ENCODE measurements at places on chromosomes 16 and 17.

GRCh38 chr16:56675685-56676210 is 6.1 kb downstream of the MT1H start:
- no peak for DNase-seq

- no peak for DNase-seq
Observed at GRCh38 chr17:17055286-17056155, 13.3 kb downstream of the MPRIP start.

DNA sequence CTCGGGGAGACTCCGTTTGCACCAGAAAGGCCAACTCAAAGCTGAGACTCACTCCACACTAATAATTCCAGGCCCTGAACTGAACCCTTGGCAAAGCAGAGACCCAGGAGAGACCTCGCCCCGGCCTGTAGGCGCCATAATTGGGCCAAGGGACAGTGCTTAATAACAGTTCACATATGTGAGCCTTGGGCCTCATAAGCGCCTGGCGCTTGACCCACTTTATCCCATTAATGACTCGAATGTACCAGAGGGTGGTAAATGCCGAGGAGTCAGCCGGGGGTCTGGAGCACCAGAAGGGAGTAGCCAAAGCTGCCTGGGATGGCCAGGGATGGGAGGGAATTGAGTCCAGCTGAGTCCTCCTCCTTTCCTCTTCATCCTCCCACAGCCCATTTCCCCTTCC is 24.6 kb downstream of the SLC6A4 start:
- DNase-seq: no peak

DNA sequence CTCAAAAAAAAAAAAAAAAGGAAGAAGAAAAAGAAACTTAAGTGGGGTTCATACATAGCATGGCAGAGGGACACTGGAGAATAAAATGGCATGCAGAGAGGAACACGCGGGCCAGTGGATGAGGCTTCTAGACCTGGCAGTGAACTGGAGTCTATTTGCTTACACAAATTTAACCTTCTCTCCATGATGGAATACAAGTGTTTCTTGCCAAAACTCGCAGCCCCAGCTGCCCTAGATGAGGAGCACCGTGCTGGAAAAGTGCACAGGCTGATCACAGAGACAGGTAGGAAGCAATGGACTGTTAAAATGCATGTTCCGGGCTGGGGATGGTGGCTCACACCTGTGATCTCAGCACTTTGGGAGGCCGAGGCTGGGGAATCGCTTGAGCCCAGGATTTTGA is 9.3 kb downstream of the SSTR2 start:
- DNase-seq: no peak

DNA sequence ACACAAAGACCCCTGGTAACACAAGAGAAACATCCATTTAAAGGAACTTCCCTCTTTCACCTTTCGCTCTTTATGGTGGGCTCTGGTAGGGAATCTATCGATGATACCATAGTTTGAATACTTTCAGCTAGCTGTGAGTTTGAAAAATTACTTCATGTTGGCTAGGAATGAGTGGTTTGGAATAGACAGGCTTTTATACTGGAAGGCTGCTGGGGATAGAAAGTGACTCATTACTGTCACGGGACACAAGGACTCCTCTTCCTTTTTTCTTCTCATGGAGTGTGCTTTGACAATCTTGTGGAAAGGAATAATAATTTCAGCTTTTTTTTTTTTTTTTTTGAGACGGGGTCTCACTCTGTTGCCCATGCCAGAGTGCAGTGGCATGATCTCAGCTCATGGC is 76.9 kb downstream of the CYB561 start:
- no peak for DNase-seq

- no peak for DNase-seq
Observed at GRCh38 chr17:55726440-55726839, 3.8 kb upstream of the TMEM100 start.

DNA sequence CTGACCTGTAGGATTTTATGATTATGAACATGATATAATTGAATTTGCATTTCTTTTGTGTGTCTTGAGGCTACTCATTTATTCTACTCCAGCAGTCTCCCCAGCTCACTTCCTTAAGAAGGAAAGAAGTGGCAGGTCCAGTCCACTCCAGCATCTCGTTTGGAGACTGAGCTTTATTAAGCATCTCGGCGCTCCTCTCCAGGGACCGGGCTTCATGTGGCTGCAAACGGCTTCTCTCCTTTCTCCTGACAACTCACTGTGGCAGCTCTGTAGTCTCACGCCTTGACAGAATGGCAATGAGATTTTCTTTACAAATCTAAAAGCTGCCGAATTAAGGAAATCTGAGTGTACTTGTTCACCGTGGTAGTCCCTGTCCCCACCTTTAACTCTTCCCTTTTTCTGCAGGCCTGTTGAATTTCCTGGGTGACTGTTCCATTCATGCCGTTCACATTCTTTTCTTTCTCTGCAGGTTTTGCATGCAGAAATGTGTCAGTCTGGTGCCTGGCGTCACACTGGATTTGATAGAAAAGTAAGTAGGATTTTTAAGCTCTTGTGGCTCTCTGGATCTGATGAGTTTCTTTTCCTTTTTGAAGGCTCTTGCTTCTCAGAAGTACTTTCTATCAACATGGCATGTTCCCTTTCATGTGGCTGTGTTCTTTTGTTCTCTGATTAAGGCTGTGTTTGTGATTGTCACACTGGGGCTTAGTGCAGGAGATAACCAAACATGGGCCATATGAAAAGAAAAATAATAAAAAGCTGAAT is 200.5 kb upstream of the CHMP6 start:
- no peak for DNase-seq

DNA sequence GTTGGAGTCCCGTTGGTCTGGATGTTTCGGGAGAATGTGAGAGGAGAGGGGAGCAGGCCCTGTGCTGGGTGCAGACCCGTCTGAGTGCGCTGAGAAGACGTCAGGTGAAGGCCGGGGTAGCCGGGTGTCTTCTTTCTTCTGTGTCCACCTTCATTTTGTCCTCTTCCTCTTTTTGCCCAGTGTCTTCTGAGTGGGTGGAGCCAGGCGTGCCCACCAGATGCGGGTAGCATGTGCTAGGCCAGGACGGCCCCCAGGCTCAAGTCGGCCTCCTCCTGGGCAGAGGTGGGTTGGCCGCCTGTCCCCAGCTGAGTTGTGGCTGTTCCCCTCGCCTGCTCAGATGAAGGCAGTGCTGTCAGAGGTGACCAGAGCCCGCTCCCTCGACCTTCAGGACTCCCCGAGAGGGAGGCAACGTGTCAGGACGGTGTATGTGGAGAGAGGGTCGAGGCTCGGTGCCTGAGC is 3.5 kb downstream of the METRNL start:
- DNase-seq: no peak

- no peak for DNase-seq
Observed at GRCh38 chr17:38656959-38657823, 17.6 kb downstream of the EPOP start.

DNA sequence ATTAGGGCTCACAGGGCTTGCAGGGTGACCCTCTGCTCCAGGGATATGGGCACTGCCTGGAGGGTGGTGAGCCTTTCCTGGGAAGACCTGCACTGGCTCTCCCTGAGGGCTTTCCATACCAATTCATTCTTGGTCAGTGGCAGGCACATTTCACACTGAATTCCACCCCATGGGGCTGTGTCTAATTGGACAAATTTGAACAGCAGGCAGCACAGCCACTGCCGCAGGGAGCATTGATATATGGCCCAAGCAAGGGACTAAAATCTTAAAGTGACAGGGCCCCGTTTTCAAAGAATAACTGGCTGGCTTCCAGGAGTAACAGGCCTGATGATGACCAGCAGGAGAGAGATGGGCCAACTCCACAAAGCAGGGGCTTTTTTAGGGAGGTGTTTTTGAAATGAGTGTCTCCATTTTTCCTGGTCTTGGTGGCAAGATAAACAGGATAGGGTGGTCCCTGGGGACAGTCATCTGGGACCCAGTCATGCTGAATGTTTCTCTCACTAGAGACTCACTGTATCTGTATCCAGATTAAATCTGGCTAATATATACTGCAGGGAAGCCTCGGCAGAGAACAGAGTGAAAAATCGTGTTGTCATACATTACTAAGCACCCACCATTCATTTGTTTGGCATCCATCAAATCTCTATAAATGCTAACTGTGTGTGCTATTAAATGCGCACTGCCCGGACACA is 74.1 kb upstream of the TBX2 start:
- no peak for DNase-seq

DNA sequence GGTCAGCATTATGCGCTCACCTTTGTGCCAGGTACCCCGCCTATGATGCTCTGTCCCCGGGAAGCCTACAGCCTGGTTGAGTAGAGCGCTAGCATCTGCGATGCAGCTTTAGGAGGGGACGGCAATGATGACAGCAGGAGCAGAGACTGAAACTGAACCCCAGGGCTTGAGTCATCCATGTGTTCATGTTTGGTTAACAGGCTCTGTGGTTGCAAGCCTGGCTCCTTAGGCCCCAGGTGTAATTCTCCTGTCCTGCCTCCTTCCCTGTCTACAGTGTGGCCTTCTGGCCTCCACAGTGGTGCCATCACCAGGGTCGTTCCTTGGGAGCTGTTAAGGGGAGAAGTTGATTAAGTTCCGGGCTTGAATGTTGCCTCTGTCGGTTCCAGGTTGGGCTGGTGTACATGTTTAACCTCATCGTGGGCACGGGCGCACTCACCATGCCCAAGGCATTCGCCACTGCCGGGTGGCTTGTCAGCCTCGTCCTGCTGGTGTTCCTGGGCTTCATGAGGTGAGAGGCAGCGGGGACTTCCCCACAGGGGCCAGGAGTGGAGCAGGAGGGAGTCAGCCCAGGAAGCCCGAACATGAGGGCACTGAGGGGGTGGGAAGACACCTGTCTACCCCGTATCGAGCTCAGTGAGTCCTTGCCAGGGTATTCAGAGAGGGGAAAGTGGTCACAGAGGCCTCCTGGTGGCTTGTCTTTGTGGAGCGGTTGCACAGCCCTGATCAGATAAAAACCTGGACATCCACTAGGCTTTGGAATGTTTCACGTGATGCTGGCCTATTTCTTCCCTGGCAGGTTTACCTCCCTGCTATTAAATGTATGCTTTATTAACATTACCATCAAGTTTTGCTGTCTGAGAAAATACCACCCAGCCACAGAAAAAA is 9.2 kb upstream of the NAT9 start:
- no peak for DNase-seq

DNA sequence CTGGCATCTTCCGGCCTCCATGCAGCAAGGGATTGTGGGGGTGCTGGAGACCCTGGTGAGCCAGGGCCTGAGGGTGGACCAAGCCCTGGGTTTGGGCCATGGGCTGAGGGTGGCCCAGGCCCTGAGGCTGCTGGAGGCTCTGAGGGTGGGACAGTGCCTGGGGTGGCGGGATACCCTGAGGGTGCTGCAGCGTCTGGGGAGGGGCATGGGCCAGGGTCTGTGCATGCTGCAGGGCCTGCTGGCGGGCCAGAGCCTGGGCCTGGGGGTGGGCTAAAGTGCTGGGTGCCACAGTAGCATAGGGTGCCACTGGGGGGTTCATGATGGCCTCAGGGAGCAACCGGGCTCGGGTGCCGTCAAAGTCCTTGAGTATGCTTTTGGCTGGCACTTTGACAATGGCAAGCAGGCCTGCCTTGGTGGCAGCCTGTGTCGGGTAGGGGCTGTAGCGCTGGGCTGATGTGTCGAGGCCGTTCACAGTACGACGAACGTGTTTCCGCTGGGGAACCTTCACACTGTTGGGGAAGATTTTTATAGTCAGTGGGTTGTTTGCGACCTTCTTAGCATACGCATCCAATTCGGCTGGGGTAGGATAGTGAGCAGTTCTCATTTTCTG is 15.6 kb downstream of the TRAF4 start:
- no peak for DNase-seq

DNA sequence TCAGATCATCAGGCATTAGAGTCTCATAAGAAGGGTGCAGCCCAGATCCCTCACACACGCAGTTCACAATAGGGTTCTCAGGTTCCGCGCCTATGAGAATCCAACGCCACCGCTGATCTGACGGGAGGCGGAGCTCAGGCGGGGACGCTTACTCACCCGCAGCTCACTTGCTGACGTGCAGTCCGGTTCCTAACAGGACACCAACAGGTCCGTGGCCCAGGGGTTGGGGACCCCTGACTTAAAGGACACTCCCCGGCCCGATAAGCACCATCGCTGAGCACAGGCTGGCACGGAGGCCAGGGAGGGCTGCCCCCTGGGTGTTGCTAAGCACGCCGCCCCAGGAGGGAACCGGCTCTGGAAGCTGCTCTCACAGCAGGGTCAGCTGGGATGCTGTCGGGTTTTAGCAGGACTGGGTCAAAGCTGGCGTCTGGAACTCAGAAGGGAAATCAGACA is 30.1 kb upstream of the BAHCC1 start:
- DNase-seq: no peak

GRCh38 chr16:56632156-56632847 is at the start of gene MT1M:
Gene MT1M (plus strand): TSS chr16:56632659. CDS start chr16:56632732, 73 bp downstream.
- no peak for DNase-seq

DNA sequence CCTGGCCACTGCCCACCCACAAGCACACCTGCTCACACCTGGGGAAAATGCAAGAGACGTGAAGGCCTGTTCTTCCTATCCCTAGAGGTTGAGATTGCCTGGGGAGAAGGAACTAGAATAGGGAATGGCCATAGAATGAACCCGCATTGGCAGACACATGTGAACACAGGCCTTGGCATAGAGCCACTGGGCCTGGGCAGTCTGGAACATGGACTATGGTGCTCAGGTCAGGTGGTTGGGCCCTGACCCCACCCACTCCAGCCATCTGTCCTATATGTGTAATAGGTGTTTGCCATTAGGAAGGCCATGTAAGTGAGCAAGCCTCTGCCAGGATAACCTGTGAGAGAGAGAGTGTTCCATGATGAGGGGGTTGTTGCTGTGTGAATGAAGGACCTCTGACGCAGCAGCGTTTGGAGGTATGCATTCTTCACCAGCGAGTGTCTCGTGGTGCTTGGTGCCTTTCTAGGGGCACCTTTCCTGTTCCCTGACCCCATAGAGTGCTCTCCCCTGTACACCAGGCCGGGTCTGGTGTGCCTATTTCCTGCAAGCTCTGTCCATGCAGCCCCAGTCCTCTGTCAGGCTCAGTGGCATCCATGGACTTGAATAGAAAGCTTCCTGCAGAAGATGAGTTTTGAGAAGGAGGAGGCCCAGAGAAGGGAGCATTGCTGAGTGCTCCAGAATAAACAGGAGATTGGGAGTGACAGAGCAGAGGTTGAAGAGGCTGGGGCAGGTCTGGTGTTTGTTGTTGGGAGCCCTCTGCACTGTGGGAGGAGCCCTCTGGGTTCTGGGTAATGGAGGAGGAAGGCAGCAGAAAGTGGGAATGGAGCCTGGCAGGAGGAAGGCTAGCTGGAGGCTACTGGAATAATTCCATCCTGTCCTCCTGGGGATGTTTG is 15.6 kb downstream of the CTRL start:
- no peak for DNase-seq

Measured in stimulated activated CD8-positive, alpha-beta memory T cell treated with anti-CD3 and anti-CD28 coated beads, Interleukin-7, amount 100 ng/mL, for 1 hour (primary cell).